ENCODE measurements at places on chromosomes 16 and 17. TPM values are rescaled to one million over a fixed set of nuclear protein-coding genes. Genes with fewer than 3 reads are reported as not detected.
A peak's percentile ranks its signal among the peaks of the same experiment; 100 is the strongest.

The ADAD2 gene
- not detected for total RNA-seq

GRCh38 chr17:79907217-79907715 lies 68.0 kb upstream of the CBX4 start:
- H3K27ac ChIP-seq, result no peak overlapping the region
- H3K4me3 ChIP-seq, result no peak overlapping the region
- no peak for DNase-seq
- H3K36me3 ChIP-seq, result no peaks in the 10 kb centered on the region

The GPRC5B gene
- 27.7 TPM for total RNA-seq

- H3K36me3 ChIP-seq, result no peaks in the 10 kb centered on the region
- no peaks in the 10 kb centered on the region for H3K4me1 ChIP-seq
- H3K27me3 ChIP-seq, result no peaks in the 10 kb centered on the region
Measured at GRCh38 chr16:71373073-71373472, 14.6 kb downstream of the CALB2 start.

The SDR42E2 gene
- not detected for total RNA-seq

- no peaks in the 10 kb centered on the region for H3K27me3 ChIP-seq
- no peak overlapping the region for H3K27ac ChIP-seq
- DNase-seq, result no peak
Measured at GRCh38 chr16:21646091-21646490, 6.3 kb downstream of the IGSF6 start.

GRCh38 chr17:12907477-12907876 lies 110.3 kb downstream of the ELAC2 start:
- no peaks in the 10 kb centered on the region for H3K4me1 ChIP-seq
- no peak overlapping the region for H3K4me3 ChIP-seq

The MPP2 gene
- 1.6 TPM for total RNA-seq

The AOC2 gene
- total RNA-seq, result 1.0 TPM

DNA sequence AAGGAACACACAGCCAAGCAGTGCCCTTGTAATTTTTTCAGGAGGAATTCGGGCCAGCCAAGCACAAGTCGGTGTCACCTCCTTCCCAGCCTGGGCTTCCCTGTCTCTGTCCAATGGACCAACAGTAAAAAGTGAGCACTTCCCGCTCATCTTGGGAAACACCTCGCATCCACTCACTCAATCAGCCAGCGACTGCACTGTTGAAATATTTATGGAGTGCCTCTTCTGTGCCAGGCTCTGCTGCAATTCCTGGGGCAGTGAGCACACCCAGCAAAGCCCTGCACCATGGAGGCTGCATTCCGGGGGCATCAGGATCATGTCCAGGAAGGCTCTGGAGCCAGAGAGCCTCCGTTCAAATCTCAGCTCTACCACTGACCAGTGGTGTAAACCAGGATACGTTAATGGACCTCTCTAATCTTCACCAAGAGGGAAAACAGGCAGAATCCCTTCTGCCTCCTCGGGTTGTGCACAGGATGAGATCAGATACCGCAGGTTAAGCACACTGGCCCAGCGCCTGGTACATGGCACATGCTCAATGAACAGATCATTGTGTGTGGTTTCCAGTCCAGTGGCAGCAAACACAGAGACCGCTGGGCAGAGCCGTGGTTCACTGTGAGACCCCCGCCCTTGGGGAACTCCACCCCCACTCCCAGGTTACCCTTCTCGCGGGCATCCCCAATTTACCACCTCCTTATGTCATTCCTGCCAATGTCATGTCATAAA lies 194.3 kb downstream of the ZNF423 start:
- H3K36me3 ChIP-seq, result no peaks in the 10 kb centered on the region
- H3K27ac ChIP-seq, result no peak overlapping the region
- DNase-seq, result no peak
- H3K4me3 ChIP-seq, result no peak overlapping the region
- no peaks in the 10 kb centered on the region for H3K4me1 ChIP-seq

GRCh38 chr17:13909901-13910519 lies 159.3 kb upstream of the COX10 start:
- H3K4me3 ChIP-seq, result no peak overlapping the region
- H3K4me1 ChIP-seq, result no peaks in the 10 kb centered on the region
- H3K27me3 ChIP-seq, result no peaks in the 10 kb centered on the region
- H3K27ac ChIP-seq, result no peak overlapping the region
- H3K36me3 ChIP-seq, result no peaks in the 10 kb centered on the region

GRCh38 chr16:53605831-53606400 lies 97.7 kb downstream of the RPGRIP1L start:
- H3K4me3 ChIP-seq, result no peak overlapping the region
- H3K36me3 ChIP-seq, result no peaks in the 10 kb centered on the region
- H3K27ac ChIP-seq, result no peak overlapping the region
- DNase-seq, result no peak

DNA sequence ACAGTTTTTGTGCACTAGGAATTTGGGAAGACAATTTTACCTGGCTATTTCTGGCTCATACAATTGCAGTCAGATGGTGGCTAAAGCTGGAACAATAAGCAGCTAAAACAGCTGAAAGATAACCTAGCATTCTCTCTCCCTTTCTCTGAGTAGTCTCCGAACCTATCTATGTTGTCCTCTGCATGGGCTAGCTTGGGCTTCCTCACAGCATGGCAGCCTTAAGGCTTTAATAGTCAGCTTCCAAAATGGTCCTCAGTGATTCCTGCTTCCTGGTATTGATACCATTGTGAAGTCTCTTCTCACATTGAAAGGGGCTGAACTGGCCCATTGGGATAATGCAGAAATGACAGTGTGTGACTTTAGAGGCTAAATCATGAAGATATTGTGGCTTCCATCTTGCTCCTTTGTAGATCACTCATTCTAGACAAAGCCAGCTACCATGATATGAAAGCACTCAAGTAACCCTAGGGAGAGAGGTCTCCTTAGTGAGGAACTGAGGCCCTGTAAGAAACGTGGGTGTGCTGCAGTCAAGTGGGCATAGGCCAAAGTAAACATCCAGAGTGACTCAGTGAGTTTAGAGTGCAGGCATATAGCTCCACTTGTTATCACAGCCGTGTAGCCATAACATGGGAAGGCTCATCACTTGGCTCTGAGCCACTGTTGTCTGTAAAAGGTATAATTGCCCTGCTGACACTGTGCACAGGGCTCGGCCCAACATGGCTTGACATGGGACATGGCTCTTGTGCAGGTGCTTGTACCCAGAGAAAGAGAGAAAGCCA lies 5.5 kb upstream of the VKORC1 start:
- H3K27ac ChIP-seq, result no peak overlapping the region
- no peaks in the 10 kb centered on the region for H3K36me3 ChIP-seq
- DNase-seq, result no peak
- H3K4me1 ChIP-seq, result peaks cover 9% of the 10 kb centered on the region
- no peak overlapping the region for H3K4me3 ChIP-seq

DNA sequence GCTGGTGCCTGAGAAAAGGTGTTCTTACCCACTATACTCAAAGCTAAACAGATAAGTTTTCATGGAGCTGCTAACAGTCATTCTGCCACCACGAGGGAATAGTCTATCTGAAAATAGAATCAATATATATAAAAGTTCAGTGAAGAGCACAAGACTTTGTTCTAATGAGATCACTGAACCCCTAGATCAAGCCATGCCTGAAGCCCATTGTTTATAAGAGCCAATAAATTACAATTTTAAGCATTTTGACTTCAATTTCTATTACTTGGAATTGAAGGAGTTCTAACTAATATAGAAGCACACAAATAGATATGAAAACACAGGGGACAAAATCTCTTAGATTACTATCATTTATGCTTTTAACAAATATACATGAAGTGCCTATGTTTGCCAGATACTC lies 24.4 kb upstream of the ERCC4 start:
- DNase-seq, result no peak
- no peak overlapping the region for H3K4me3 ChIP-seq
- H3K4me1 ChIP-seq, result no peaks in the 10 kb centered on the region
- H3K36me3 ChIP-seq, result no peaks in the 10 kb centered on the region

- no peak overlapping the region for H3K27ac ChIP-seq
- H3K27me3 ChIP-seq, result no peaks in the 10 kb centered on the region
- peaks cover 3% of the 10 kb centered on the region for H3K36me3 ChIP-seq
- peaks cover 41% of the 10 kb centered on the region for H3K4me1 ChIP-seq
- DNase-seq, result no peak
Measured at GRCh38 chr17:81719410-81720266, 7.6 kb downstream of the SLC25A10 start.

The GP2 gene
- total RNA-seq, result 12,053 TPM

The ZP2 gene
- total RNA-seq, result not detected

- peaks cover 39% of the 10 kb centered on the region for H3K4me1 ChIP-seq
- no peaks in the 10 kb centered on the region for H3K27me3 ChIP-seq
- H3K36me3 ChIP-seq, result no peaks in the 10 kb centered on the region
- no peak overlapping the region for H3K27ac ChIP-seq
Measured at GRCh38 chr16:16025214-16025968, 76.0 kb downstream of the ABCC1 start.

DNA sequence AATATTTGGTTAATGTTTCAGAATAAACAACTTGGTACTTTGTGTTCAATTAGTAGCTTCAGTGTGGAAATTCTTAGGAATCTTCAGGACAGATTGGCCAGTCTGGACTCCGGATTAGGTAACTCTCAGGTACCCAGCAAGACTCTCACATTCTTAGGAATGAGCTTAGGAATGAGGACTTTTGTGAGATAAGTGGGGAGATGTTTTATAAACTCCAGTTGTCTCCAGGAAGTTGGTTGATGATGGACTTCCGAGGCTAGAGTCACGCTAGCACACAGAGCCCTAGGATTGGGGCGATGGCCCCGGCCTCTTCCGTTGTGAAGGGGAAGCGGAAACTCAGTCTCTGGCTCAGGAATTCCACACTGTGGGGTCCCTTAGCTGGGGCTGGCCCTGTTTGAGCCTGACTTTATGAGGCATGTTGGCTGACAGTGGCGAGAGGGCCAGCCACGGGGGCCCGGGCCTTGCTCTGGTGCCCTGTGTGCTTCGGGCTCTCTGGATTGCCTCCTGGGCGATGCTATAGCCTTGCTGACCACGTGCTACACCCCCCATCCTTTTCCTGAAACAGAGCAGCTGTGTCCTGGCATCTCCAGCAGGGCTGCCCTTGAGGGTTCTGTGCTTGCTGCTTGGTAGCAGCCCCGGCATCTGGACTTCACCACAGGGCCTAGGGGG lies 32.4 kb downstream of the RAB11FIP3 start:
- no peaks in the 10 kb centered on the region for H3K27me3 ChIP-seq
- H3K4me3 ChIP-seq, result no peak overlapping the region
- peak overlapping the region; percentile 80 for H3K27ac ChIP-seq

DNA sequence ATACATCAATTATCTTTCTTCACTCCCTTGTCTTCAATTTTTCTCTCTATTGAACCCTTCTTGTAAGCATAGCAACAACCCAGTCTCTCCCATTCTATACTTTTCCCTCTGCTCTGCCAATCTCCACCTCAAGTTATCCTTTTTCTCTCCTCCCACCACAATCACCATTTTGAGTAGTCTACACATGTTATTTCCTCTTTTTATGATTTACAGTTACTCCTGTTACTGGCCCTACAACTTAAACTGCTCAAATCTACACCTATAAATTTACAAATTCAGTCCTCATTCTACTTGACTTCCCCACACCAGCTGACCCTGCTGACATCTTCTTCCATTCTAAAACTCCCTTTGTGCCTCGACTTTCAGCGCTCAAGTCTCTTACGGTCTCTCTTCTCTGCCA lies 84.6 kb downstream of the SPAG9 start:
- no peaks in the 10 kb centered on the region for H3K36me3 ChIP-seq
- no peaks in the 10 kb centered on the region for H3K4me1 ChIP-seq
- no peak overlapping the region for H3K4me3 ChIP-seq
- H3K27ac ChIP-seq, result no peak overlapping the region
- DNase-seq, result no peak

The OR3A3 gene
- total RNA-seq, result not detected

The CCL18 gene
- not detected for total RNA-seq

The BCO1 gene
- not detected for total RNA-seq

The TP53TG3D gene
- not detected for total RNA-seq

DNA sequence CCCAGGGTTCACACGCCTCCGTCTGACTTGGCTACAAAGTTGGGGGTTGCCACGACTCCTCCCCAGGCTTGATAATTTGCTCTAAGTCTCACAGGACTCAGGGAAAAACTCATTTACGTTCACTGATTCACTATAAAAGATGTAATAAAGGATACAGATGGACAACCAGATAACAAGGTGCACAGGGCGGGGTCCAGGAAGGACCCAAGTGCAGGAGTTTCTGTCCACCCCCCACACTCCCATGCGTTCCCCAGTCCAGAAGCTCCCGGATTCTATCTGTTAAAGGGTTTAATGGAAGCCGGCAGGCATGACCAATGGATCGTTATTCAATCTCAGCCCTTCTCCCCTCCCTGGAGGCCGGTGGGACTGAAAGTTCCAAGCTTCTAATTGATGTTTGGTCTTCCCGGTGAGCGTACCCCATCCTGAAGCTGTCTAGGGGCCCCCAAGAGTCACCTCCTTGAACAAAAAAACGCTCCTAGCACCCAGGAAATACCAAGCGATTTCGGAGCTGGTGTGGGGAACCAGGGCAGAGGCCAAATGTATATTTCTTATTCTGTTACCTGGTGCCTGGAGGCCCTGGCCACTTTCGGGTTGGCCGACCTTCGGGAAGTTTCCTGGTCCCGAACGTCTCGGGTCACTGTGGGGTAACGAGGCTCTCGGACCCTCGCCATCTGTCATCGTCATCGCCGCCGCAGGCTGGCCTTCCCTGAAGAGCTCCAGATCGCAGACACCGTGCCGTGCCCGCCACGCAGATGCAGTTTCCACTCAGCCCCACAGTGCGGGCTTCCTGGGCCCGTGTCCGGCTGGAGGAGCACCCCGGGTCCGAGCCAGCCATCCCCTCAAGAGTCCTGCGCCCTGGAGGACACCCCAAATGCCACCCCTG lies 13.5 kb upstream of the METRNL start:
- no peak overlapping the region for H3K4me3 ChIP-seq
- H3K4me1 ChIP-seq, result peaks cover 13% of the 10 kb centered on the region
- H3K27me3 ChIP-seq, result no peaks in the 10 kb centered on the region
- DNase-seq, result no peak
- no peaks in the 10 kb centered on the region for H3K36me3 ChIP-seq

DNA sequence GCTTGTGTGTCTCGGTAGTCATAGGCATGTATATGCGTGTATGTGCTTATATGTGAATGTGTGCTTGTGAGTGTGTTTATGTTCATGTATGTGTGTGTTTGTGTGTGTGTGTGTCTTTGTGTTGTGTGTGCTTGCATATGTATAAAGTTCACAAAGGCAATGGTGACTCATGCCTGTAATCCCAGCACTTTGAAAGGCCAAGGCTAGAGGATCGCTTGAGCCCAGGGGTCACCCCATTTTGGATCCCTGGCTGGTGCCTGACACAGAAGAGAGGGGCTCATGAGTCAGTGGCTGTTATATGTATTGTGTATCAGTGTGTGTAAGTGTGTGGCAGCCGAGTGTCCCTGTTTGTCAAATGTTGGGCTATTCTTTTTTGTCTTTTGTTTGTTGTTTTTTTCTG lies 69.3 kb downstream of the ABCC1 start:
- H3K27me3 ChIP-seq, result no peaks in the 10 kb centered on the region
- H3K27ac ChIP-seq, result no peak overlapping the region
- no peak overlapping the region for H3K4me3 ChIP-seq
- H3K4me1 ChIP-seq, result peaks cover 32% of the 10 kb centered on the region
- H3K36me3 ChIP-seq, result peaks cover 2% of the 10 kb centered on the region
- no peak for DNase-seq

DNA sequence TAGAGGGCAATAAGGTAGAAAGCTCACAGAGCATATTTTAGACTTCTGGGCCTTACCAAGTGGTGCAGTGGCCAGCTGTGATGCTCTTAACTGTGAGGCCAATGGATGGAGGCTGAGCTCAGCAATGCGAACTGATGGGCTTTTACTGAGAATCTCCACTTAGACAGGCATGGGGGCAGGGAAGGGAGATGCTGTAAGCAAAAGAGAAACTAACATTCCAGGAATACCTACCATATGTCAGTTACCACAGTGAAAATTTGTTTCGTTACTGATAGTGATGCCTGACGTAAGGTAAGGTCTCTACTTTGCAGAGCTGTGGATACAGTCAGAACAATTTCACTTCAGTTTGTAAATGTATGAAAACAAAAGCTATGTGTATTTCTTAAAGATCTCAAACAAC lies 250.6 kb upstream of the ZFHX3 start:
- H3K4me1 ChIP-seq, result no peaks in the 10 kb centered on the region
- H3K4me3 ChIP-seq, result no peak overlapping the region
- H3K27ac ChIP-seq, result no peak overlapping the region
- no peaks in the 10 kb centered on the region for H3K36me3 ChIP-seq

Data from body of pancreas (tissue), 4 donors.